ENCODE measurements at places on chromosomes 7 and 10.
A peak's percentile ranks its signal among the peaks of the same experiment; 100 is the strongest.

DNA sequence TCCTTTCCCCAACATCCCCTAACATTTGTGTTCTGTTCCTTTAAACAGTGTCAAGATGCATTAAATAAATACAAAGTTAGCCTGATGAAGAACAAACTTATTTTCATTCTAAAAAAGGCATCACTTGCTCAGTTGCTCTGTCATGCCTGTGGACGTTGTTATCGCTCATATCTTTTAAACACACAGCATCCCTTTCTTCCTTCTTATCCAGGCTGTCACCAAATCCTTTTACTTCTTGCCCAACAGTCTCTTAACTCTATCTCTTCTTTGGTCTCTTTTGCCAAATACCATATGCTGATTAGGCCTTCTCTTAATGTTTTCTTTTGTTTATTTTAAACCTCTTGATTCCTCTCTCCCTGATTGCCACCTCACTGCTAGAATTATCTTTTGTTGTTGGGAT, 43.9 kb downstream of the DKK1 start:
- no peak for DNase-seq

- no peak for DNase-seq
These were observed 66.1 kb downstream of the GNA12 start for GRCh38 chr7:2777898-2778535.

- DNase-seq: peak; percentile 52
These were observed 13.0 kb upstream of the CHCHD1 start for GRCh38 chr10:73768881-73769280.

DNA sequence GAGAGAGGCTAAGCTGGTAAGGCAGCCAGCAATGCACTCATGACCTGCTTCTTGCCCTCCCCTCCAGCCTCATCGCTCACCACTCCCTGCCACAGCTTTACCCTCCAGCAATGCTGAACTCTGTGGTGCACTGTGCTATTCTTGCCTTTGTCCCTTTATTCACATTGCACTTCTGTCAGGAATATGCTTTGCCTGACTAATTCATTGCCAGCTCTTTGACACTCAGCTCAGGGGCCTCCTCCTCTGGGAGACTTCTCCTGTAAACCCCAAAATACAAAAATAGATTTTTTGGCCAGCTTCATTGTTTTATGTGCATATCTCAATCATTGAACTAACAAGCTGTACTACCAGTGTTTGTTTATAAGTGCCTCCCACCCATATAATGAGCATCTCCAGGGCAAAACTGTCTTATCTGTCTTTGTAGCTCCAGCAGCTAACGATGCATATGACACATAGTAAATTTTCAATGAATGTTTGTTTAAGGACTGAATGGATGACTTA, 8.2 kb downstream of the CNNM1 start:
- DNase-seq: no peak

DNA sequence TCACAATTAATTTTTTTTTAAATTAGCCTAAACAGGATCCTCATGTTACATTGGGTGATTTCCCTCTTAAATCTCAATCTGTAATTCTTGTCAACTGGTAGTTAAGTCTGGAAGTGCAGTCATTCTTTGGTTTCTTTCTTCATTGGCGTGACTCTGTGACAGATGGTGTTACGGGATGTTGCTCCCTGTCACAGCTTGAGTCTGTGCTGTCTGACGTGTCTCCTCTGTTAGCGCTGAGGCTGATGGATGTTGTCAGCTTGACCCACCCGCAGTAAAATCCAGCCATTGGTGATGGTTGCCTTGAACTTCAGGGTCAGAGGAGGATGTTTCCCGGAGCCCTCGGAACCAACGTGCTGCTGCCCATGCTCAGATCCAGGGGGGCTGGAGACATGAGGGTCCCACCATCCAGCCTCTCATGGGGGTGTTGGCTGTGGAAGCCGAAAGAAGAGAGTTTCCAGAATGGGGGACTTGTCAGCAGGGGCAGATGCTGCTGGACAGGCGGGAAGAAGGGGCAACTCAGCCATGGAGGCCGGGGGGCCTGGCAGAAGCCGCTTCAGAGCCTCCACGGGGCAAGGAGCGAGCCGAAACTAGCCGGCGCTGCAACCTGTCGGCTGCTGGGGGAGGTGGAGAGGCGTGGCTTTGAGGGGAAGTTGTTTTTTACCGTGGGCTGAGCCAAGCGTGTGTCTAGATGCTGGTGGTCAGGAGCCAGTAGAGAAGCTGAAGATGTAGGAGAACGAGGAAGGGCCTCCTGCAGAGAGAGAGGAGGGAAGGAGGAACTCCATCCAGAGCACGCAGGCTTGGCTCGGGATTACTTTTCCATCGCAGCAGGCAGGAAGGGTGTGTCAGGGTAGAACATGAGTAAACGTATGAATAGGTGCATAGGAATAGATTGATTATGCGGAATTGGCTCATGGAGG, 3.5 kb downstream of the SUN1 start:
- DNase-seq: no peak

GRCh38 chr10:117184821-117185220, 12.5 kb upstream of the KCNK18 start:
- no peak for DNase-seq

- DNase-seq: no peak
These were observed 755.4 kb downstream of the KCNMA1 start for GRCh38 chr10:76882245-76882644.

GRCh38 chr10:75880031-75880775, 448.8 kb downstream of the LRMDA start:
- DNase-seq: no peak

GRCh38 chr10:20877554-20877953, 19.6 kb downstream of the NEBL start:
- no peak for DNase-seq

- DNase-seq: no peak
These were observed 4.1 kb downstream of the OR9A4 start for GRCh38 chr7:141920281-141920680.

DNA sequence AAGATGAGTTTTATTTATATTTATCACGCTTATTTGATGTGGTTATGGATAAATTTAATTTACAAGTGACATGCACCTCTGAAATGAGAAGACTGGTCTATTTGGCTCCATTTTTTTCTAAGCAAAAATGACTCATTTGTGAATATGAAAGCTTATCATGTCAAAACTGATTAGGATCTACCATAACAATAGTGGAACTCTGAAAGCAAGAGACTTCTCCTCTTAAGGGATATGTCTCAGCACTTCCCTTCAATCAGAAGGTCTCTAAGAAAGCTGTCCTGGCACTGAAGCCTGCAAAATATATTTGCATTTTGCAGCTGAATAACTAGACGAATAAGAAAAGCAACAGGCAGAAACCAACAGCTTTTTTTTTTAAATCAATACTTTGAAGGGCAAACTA, 12.7 kb downstream of the FAS start:
- DNase-seq: peak; percentile 71

DNA sequence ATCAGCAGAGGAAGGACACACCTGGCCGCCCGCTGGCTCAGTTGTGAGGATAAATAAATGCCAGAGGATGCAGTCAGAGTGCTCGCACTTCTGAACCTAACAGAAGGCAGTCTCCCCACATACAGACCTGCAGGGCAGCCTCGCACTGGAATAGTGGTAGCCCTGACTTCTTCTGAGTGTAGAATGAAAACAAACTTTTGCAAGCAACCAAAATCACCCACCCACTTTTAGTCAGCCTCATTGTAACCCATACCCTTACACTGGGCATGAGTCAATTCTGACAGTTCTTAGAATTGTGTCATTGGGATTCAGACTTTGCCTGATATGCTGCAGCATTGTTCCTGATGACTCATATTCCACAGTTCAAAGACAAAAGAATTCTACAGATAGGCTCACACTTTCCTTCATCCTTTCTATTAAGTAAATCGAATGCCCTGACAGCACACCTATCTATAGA, 167.0 kb upstream of the CDK1 start:
- no peak for DNase-seq

DNA sequence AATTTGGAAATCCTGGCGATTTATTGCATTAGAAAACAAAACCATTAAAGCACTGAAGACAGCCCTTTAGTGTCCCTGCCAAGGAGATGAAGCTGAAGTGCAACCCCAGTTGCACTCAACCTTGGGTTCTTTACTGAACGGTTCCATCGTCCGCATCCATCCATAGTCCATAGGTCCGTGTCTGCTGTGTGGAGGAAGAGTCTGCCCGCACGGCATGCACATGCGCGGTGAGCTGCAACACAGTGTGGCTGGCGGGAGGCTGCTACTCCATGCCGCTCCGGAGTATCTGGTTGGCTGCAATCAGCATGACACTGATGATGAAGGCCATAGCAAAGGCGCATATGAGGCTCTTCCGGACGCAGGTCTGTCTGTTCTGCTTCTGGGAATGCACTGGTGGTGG, 624.6 kb downstream of the CALN1 start:
- DNase-seq: no peak

DNA sequence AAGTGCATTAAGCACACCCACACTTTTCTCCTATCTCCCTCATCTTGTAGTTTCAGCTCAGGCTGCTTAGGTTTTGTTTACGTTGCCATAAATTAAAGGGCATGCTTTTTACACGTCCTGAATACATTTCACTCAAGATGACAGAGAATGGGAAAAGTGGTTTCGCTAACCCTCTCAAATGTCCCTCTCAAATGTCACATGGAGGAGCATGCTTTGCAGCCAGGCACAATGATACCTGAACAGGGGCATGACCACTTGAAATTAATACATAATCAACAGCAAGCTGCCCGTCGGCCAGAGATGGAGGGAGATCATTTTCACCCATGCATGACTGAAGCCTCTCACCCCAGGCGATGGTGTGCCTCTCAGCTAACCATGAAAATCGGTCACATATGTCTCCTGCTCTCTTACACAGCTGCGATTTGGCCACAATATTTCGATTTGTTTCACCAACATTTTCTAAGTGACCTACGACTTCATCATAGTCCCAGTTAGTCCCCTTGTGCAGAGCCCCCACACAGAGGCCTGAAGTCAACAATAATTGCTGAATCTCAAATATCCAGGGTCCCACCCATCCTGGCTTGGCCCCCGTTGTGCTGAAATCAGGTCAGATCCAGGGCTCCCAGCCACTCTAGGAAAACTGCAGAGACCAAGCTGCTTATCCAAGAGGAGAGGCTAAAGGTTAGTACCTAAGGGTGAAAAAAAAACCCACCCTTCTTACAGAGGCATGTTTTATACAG, 373.9 kb upstream of the NFE2L3 start:
- no peak for DNase-seq

DNA sequence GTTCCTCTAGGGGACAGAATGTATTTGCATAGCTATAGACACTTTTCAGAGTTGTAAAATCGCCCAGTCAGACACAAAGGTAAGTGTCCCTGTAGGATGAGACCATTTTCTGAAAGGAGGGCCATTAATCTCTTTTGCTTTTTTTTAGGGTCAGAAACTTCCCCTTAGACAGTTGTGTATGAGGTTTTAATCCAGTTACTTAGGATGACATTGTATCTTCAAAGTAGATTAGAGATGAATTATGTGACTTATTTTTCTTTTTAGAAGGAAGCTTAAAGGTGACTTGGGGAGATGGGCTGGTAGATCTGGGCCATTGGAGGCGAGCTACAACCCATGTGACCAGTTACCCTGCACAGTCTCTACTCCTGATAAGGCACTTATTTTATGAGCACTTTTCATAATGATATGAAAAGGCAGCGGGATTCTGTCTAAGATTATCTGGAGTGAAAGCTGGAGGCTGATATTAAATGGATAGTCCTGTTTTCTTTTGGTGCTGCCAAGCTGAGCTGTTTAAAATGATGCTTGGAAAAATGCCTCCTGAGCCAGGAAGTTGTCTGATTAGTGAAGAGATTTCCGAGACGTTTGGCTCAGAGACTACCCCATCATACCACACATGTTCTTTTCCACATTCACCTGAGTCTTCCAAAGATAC, 264.3 kb downstream of the AUTS2 start:
- DNase-seq: no peak

DNA sequence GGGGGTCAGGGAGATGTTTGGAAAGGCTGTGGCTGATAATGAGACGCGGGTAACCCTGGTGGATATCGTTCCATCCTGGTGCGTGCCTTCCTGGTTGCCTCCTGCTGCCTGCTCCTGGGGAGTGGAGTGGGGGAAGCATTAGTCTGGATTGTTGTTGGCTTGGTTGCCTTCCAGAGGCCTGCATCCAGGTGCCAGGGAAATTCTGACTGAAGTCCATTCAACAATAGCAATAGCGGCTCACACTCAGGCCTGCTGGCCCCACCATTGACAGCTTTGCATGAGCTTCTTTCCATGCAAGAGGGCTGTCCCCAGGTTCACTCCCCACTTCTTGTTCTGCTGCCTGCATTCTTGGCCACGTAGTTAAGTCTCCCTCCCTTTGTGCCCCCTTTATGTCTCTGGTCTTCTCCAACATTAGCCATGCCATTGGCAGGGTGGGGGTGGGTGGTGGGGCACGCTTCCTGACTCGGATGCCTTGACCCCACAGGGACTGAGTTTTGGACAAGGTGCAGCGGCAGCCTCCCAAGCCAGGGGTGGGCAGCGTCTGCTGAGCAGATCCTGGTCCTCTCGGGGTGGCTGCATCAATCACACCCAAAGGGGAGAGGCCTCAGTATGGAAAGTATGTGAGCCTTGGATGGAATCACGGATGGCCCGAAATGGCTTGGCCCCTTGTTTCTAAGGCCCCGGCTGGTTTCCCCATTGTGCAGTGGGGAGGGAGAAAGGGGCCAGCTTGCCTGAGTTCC, 150.2 kb downstream of the GRK5 start:
- DNase-seq: no peak

GRCh38 chr7:98869597-98870120, at the start of gene TMEM130:
TSS of gene TMEM130 (minus strand) at chr7:98870014. CDS start at chr7:98869861, 153 bp downstream.
- no peak for DNase-seq

DNA sequence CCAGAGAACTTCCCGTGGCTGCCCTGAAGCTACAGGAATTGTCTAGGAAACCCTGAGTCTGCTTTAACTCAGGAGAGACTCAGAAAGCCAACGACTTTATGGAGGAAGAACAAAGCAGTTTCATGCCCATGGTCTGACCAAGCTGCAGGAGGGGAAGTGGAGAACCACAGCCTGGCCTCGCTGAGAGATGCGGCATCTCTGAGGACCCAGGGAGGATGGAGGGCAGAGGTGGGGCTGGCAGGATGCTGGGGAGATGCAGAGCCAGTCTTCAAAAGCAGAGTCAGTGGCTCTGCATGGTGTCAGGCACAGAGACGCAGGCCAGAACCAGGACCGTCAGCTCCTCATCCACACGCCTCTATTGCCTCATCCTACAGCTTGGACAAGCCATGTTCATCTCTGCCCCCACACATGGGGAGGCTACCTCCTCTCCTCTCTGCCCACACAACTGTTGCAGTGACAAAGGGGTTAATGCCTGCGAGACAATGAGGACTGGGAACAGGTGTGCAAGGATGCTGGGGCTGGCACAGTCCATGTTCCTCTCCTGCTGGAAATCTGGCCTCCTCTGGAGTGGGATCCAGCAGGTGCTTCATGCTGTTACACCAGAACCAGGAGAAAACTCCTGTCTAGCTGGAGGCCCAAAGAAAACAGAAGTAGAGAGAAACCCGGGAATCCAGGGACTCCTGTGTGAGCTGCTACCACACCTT, 267.0 kb downstream of the PLXNA4 start:
- DNase-seq: no peak

- no peak for DNase-seq
These were observed 41.7 kb downstream of the COBL start for GRCh38 chr7:51274955-51275354.

- DNase-seq: no peak
These were observed 145.6 kb downstream of the ADAM12 start for GRCh38 chr10:126242397-126243260.

All from T-helper 1 cell (primary cell).